ENCODE measurements at places on chromosomes 4 and X.

GRCh38 chr4:73392936-73393335 is 11.2 kb upstream of the ALB start:
- DNase-seq, result no peak

DNA sequence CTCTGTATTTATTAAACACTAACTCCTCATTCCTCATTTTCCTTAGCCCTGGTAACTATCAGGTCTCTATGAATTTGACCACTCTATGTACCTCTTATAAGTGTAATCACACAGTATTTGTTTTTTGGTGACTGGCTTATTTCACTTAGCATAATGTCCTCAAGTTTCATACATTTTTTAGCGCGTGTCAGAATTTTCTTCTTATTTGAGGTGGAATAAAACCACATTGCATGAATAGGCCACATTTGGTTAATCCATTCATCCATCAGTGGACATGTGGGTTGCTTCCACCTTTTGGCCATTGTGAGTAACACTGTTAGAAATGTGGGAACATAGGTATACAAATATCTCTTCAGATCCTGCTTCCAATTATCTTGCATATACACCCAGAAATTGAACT is 341.2 kb upstream of the BOD1L1 start:
- DNase-seq, result no peak

DNA sequence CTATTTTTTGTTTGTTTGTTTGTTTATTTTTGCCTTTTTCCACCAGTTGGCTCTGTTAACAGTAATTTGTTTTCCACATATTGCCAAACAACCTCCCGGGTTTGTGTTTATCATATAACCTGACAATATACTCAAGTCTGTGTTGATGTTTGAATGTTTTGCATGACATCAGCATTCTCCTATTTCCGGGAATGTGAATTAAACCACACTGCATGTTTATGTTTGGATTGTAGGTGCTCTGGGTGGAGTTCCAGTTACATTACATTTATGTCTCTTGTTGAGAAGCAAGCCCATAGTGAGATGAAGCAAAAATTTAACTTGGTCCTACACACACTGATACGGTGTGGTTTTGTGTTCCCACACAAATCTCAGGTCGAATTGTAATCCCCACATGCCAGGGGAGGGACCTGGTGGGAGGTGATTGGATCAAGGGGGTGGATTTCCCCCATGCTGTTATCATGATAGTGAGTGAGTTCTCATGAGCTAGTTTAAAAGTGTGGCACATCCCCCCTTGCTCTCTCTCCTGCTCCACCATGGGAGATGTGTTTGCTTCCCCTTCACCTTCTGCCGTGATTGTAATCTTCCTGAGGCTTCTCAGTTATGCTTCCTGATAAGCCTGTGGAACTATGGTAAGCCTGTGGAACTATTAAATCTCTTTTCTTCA is 54.4 kb upstream of the CLNK start:
- no peak for DNase-seq

GRCh38 chrX:43349363-43349762 is 306.7 kb upstream of the MAOA start:
- DNase-seq, result no peak

DNA sequence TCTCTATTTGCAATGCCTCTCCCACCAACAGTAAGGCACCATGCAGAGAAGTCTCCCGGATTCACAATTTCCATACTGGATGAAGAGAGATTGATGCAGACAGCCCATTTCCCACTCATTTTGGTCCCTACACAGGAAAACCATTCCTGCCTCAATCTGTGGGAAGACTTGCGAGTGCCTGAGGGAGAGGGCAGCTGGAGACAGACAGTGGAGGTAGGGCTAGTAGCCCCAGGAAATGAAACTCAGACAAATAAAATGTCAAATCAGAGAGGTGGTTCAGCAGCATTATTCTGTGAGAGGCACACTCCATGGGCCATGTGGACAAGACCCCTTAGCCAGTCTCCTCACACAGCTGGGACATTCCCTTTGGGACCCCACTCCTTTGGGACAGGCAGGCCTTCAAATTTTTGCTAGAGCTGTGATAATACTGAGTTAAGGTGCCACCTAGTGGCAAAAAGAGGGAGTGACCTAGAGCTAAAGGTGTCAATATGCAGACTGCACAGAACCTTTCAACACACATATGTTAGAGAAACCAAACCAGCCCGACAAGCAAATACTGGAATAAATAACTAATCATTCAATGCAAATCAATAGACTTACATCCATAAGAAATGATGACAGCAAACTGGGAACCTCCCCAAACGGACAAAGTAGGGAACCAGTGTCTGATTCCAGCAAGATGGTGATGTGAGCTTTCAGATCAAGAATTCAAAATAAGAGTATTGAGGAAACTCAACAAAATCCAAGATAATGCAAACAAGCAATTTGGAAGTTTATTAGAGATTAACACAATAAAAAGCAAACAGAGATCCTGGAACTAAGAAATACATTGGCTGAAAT is 1865.3 kb upstream of the AGA start:
- DNase-seq, result no peak

DNA sequence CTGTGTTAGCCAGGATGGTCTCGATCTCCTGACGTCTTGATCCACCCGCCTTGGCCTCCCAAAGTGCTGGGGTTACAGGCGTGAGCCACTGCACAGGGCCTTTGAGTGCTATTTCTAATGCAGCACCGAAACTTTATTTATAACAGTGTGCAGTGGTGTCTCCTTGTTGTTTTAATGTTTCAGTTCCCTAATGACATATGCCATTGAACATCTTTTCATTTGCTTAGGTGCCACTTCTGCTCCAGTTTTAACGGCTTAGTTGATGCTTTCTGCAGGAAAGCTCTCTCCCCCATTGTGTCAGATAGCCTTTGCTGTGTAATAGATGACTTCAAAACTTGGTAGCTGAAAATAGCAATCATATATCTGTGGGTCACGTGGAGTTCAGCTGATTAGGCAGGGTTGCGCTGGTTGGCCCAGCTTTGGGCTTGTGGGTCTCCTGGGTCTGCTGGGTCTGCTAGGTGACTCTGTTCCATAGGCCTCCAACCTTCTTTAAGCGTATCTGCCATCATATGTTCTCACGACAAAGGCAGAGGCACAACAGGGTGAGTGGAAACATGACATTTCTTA is 76.4 kb upstream of the SHISA3 start:
- DNase-seq, result no peak

DNA sequence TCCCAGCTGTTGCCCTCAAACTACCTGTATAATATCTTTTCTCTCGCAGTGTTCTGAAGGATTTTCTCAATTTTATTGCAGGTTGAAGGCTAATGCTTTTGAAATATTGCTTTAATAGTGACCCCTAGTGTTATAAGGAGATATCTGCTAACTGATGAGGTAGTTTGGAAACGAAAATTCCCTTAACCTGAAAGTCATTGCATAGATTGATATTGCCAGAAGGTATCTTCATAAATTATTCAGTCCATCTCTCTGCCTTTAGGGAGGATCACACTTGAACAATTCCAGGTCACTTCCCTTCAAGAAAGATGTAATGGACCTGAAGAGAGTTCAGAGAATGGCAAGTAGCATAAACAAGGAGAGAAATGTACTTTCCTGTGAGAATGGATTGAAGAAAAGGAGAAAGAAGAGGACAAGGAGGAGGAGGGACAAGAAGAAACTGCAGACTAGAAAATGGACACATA is 44.1 kb downstream of the TIGD4 start:
- no peak for DNase-seq

- no peak for DNase-seq
Observed at GRCh38 chr4:40808926-40809457, 59.2 kb downstream of the NSUN7 start.

- DNase-seq, result no peak
Observed at GRCh38 chrX:25976683-25977310, 161.3 kb upstream of the MAGEB18 start.

GRCh38 chrX:18099745-18100144 is 120.9 kb downstream of the BEND2 start:
- no peak for DNase-seq

- no peak for DNase-seq
Observed at GRCh38 chr4:72786401-72786990, 217.5 kb upstream of the ADAMTS3 start.

DNA sequence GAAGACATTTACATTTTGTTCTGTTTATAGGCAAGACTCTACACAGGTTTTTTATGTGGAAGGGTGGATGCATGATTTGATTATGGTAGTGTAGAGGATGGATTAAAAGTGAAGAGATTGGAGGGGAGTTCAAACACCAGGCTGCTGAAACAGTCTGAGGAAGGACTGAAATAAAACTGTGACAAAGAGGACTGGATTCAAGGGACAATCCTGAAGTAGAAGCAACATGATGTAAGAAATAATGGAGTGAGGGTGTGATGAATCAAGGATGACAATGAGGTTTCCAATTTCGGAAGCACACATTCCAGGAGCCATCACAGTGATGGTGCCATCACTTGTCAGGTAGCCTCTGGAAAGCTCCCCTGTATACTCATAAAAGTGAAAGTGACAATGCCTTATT is 103.5 kb downstream of the SYNPO2 start:
- no peak for DNase-seq

DNA sequence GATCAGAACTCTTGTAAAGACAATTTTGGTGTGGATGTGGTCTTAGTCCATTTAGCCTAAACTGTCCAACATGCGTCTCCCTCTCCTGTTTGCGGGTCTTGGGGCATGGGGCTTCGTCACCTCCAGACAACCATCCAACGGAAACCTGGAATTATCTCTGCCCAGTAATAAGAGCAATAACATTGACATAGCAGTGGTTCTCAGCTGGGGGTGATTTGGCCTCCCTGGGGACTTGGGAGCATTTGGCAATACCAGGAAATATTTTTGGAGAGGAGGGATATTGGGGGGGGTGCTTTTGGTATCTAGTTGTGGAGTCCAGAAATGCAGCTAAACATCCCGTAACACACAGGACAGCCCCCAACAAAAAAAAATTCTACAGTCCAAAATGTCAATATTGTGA is 47.2 kb downstream of the SEL1L3 start:
- no peak for DNase-seq

- peak; percentile 1 for DNase-seq
Observed at GRCh38 chr4:145098675-145099037, 545 bp downstream of the ABCE1 start.

DNA sequence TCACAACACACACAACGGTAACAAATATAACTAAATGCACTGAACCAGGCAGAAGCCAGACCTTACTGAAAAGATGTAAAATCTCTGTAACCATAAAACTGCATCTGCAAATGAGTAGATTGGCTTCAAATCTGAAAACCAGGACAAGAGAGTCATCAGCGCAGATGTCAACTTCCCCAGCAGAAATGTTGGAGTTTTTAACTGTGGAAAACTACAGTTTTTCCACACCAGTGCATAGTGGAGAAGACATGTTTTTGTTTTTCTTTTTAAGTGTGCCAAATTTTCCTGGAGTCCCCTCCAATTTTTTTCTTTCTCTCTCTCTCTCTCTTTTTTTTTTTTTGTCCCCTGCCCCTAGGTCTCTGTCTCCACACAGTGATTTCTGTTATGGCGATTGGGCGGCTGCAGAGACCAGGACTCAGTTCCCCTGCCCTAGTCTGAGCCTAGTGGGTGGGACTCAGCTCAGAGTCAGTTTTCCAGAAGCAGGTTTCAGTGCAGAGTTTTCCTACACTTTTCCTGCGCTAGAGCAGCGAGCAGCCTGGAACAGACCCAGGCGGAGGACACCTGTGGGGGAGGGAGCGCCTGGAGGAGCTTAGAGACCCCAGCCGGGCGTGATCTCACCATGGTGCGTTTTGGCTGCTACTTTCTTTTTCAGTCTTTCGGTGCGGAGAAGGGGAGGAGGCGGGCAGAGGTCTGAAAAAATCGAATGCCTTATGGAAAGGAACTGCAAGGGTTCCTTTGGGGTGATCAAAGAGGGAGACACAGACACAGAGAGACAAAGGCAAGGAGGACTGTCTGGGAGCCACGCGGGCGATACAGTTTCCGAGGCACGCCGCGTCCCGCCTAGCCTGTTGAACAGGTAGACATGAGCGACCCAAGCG is at the start of gene GUCY1A1:
TSS of gene GUCY1A1 (plus strand) at position 505 of the 878 bp plus-strand sequence. CDS start 30,020 bp downstream, outside the sequence.
- no peak for DNase-seq

DNA sequence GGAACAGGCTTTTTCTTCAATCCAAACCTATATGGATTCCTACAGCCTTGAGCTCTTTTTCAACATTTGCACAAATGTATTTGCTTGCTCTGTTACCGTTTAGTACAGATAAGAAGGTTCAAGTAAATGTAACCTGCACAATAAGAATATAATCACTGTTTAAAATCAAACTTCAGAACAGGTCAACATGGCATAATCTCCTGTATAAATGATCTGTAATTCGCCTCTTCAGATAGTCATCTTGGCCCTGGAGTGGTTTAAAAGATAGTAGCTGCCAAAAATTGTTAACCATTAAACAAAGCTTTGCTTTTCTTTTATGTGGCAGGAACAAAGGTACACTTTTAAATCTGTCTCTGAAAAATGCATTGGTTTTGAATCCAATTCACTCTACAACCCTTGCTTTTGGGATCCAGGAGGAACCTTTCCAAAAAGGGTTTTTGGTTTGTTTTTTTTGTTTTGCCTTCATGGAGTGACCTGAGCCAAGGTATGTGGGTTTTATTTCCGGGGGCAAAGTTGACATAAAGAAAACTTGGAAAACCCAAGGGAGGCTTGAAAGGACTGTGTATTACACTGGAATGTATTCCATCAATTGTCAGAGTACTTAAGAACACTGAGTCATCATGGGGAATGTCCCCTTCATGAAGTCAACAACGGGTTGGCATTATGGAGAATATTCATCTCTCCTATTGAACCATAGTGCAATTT is 210.4 kb upstream of the HCCS start:
- no peak for DNase-seq

DNA sequence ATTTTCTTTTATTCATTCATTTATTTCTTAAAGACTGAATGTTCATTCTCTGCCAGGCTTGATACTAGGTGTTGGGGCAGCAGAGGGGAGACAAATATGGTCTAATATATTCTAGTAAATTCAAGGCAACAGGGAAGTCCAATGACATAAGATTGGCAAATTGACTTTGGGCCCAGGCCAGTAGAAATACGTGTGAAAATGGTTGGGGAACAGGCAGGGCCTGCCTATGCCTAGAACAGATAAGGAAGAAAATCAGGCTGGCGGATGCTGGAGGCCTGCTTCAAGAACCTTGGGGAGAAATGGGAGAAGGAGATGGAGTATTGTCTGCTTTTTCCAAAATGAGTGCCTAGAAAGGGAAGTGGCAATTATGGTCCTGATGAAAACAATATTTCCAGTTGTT is 108.6 kb downstream of the RTL5 start:
- DNase-seq, result no peak

- DNase-seq, result no peak
Observed at GRCh38 chr4:53432528-53433424, 55.3 kb downstream of the FIP1L1 start.

GRCh38 chrX:57121162-57121755 is at the start of gene SPIN2B:
SPIN2B (minus strand) TSS chrX:57121548.
- DNase-seq, result peak; percentile 53

- DNase-seq, result no peak
Observed at GRCh38 chr4:120821029-120821428, 101.5 kb downstream of the PRDM5 start.

GRCh38 chr4:84944947-84945346 is 21.5 kb downstream of the WDFY3 start:
- no peak for DNase-seq

GRCh38 chrX:129781134-129781672 is 1.5 kb downstream of the SASH3 start:
- DNase-seq, result peak; percentile 57

Measured in activated CD8-positive, alpha-beta memory T cell treated with anti-CD3 and anti-CD28 coated beads for 1 hour (primary cell).